ENCODE measurements at places on chromosomes 4 and X.

GRCh38 chr4:181569553-181569952, 673.6 kb upstream of the TENM3 start:
- DNase-seq: no peak

DNA sequence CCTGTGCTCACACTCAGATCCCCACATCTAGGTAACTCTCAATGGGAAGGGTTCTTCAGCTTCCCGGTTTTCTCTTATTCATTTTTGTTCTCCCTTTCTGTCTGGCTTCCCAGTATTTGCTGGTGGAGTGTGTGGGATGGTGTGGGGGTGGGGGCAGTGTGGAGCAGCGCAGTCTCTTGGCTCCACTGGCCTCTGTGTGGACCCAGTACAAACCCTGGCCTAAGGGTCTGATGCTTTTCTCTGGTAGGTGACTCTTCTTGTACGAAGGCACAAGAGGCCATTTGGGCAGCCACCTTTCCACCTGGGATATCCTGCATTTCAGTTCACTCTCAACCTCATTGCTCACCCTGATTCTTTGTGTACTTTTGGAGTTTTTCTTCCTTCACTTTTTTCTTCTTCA, 71.3 kb downstream of the NBDY start:
- DNase-seq: no peak

- DNase-seq: no peak
Measured at GRCh38 chr4:113756005-113756410, 5.5 kb downstream of the CAMK2D start.

- no peak for DNase-seq
Measured at GRCh38 chr4:25650311-25650710, 5.3 kb upstream of the SLC34A2 start.

GRCh38 chr4:721261-722168, 15.9 kb downstream of the PCGF3 start:
- DNase-seq: no peak

DNA sequence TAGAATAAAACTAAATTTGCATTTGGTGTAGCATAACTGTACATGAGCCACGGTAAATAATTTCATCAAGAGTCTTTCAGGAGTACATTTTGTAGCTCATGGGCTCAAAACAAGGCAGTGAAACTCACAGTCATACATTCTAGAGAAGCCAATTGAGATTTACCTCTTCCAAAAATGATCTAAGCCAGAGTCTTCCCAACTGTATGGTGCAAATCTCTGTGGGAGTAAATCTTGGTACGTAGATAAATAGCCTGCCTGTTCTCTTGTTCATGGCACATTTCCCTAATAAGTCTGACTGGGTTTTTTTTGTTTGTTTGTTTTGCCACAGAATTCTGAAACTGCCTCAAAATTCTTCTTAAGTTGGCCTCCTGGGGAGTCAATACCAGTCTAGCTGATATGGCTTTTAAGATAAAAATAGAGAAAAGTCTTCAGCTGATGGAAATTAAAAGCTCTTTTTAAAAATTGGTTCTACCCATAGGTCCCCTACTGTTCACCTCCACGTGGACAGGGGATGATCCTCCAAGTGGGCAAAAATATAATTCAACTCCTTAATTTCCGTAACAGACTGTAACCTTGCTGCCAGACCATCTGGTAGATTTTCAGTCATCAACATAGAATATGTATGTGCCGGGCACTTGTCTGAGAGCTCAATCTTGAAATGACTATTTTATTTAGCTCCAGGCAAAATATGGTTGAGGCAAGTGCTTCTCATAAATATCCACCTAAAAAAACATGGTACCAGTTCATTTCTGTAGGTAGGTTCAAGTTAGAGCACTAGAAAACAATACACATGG, 365.4 kb downstream of the PDHA2 start:
- DNase-seq: no peak

DNA sequence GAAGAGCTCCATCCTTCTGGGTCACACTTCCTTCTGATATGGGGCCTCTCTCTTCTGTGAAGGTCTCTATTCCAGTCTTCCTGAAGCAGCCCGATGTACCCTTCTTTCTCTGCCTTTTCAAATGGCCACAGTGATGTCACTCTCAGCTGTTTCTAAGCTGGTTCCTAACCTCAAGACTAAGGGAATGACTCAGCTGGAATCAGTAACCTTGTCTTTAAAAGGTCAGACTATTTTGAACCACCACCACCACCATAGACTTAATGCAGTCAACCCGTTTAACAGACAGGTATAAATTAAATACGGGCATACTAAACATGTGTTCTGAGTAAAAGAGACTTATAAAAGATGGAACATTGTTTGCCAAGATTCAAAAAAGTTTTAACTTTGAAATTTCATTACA, 121.0 kb downstream of the PPA2 start:
- no peak for DNase-seq

- DNase-seq: no peak
Measured at GRCh38 chr4:188403272-188403671, 264.0 kb downstream of the TRIML1 start.

- no peak for DNase-seq
Measured at GRCh38 chr4:5892323-5893003, 423 bp downstream of the CRMP1 start.

- DNase-seq: no peak
Measured at GRCh38 chrX:100090931-100091330, 319.1 kb downstream of the PCDH19 start.

- no peak for DNase-seq
Measured at GRCh38 chrX:141127146-141127545, 49.8 kb downstream of the LDOC1 start.

- DNase-seq: no peak
Measured at GRCh38 chr4:85815796-85816459, 341.0 kb downstream of the ARHGAP24 start.

DNA sequence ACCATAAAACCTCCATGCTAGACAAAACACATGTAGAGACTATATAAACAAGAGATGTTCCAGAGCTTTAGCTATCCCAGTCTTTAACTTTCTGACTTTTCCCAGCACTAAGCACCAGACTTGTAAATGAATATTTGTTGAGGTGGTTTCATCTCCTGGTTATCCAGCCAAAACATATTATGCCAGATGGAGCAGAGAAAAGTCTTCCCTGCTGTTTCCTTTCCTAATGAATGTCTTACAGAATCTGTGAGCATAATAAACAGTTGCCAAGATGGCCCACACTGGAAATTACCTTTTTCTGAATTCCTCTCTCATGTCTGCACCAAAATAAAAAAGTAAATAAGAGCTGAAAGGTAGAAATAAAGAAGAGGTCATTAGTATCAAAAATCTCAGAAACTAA, 159.2 kb downstream of the TECRL start:
- no peak for DNase-seq

DNA sequence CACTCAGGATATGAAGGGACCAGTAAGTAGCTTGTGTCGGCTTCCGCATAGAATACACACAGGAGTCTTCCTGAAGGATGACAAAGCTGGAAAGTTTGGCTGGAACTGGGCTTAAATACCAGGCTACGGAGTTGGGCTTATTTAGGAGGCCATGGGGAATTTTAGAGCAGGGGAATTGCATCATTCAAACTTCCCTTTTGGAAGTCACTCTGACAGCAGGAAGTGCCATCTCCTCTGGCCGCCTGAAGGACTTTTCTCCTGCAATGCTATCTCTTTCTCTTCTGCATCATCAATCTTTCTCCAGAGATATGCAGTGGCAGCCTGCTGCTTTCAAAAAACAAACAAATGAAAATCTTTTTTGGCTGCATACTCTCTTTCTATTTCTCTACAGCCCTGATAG, 48.4 kb upstream of the PAK3 start:
- DNase-seq: no peak

DNA sequence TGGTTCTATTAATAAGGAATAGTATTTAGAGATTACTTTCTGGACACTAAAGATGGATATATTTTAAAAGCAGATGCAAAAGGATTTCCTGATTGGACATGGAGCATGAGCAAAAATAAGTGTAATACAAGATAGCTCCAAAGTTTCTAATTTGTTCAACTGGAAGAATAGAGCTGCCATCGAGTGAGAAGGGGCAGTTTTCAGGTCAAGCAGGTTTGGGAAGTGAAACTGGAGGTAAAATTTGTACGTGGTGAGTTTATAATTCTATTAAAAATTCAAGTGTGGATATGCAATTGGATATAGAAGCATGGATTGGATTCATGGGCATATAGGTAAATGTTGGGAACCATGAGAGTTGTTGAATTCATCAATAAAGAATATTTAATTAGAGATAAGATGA, 31.8 kb downstream of the PRDM8 start:
- no peak for DNase-seq

- no peak for DNase-seq
Measured at GRCh38 chr4:80180743-80181142, 16.6 kb upstream of the PRDM8 start.

DNA sequence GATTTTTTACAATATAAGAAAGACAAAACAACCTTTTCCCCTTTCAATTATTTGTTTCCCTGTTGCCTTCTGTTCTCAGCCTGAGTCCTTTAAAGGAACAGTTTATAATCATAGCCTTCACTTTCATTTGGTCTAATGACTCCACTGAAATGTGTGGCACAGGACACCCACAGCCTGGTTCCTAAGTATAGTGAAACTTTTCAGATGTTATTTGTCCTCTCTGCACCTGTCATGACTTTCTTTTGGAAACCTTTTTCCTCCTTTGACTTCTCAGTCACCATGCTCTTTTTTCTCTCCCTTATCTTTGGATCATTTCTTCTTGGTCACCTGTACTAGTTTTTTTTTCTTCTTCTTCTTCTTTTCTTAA, 237.8 kb upstream of the ANXA3 start:
- DNase-seq: no peak

DNA sequence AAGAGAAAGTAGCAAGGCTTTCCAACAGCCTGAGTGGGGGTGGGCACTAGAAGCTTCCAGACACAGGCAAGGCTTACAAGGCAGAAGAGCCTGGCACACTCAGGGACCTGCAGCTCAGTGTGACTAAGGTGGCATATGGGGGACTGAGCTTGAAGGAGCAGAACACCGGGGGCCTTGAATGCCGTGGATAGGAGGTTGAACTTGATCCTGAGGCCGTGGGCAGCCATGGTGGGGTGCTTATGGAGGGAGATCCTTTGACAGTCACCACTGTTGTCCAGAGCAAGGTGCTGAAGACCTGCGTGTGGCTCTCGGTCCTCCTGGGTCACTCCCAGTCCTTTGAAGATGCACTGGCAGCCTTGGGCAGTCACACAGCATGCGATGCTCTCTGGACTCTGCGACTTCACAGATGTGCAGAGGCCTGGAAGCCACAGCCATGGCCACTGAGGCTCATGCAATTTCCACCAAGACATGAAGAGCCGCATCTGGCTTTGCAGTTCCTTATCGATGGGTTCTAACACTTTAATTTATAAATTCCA, 18.3 kb downstream of the C4orf50 start:
- no peak for DNase-seq

DNA sequence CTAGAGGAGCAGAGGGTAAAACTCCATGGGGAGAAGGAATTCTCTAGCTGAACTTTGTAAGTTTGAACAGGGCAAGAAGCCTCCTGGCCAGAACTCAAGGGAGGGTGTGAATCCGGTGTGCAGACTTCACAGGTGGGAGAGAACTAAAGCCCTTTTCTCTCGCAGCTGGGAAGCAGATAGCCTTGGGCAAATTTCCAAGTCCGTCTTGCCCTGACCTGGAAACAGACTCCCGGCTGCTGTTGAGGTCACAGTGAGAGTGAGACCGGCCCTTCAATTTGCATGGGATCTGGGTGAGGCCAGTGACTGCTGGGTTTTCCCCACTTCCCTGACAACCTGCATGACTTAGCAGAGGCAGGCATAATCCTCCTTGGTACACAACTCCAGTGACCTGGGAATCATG, 94.5 kb upstream of the ZNF827 start:
- no peak for DNase-seq

- no peak for DNase-seq
Measured at GRCh38 chr4:52954560-52955170, 92.5 kb downstream of the RASL11B start.

DNA sequence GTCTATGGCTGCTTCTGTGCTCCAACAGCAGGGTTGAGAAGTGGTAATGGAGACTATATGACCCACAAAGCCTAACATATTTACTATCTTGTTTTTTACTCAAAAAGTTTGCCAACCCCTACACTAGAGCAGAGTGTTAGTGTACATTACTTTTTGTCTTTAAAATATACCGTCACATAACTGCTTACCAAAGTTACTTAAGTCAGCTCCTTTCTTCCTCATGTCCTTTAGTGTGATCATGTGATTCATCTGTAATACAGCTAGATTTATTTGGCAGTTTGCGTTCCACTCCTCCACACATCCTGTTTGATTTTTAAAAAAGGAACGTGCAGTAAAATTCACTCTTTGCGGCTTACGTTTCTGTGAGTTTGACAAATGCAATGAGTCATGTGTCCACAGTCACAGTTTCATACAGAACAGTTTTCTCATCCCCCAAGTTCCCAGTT, 162.4 kb upstream of the GPRIN3 start:
- DNase-seq: no peak

- no peak for DNase-seq
Measured at GRCh38 chrX:13198056-13198761, 121.6 kb downstream of the ATXN3L start.

DNA sequence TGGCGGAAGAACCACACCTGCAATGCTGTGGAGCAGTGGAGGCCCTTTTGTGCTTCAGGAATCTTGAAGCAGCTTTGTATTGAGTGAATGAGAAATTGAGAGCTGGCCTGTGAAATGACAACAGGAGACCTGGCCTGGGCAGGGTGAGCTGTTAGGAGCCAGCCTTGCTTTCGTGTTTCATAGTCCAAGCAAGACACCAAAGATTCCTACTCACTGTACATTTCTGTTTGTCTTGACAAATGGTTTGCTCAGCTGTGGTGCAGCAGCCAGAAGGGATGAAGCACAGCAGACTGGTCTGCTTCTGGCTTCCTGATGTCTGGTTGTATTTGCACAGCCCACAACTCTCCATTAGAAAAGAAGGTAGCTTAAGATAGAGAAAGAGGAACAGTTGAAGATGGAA, 96.5 kb downstream of the GATB start:
- DNase-seq: no peak

DNA sequence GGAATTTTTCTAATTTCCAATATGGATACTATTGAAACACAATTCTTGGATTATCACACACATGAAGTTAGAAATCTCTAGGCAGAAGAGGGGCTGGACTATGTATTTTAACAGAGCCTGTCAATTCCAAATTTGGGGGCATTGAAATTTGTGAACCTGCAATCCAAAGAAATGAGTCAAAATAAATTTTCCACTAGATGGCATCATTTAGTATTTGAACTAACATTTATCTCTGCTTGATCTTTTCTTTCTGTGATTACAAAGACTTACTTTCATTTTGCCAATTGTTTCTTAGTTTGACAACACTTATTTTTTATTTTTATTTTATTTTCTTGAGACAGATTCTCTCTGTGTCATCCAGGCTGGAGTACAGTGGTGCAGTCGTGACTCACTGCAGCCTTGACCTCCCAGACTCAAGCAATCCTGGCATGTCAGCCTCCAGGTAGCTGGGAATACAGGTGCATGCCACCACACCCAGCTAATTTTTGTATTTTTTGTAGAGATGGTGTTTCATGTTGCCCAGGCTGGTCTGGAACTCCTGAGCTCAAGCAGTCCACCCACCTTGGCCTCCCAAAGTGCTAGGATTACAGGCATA, 2.7 kb upstream of the PYURF start:
- no peak for DNase-seq

DNA sequence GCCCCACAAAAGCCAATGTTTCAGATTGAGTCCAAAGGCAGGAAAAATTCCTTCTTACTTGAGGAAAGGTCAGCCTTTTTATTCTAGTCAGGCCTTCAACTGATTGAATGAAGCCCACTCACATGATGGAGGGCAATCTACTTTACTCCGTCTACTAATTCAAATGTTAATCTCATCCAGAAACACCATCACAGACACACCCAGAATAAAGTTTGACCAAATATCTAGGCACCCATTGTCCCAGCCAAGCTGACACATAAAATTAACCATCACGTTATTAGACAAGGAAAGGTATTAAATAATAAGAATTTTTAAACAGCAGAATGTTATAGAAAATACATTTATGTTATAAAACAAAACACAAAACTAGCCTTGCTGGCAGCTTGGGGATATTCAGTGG, 32.9 kb upstream of the SMIM10L2A start:
- DNase-seq: no peak

Measured in stimulated activated CD8-positive, alpha-beta memory T cell treated with anti-CD3 and anti-CD28 coated beads, Interleukin-15, amount 100 ng/mL, for 1 hour (primary cell).